Calu3 (cell line): ENCODE measurements at places on chromosomes 1 and 21. TPM values are rescaled to one million over a fixed set of nuclear protein-coding genes. Genes with fewer than 3 reads are reported as not detected.
A peak's percentile ranks its signal among the peaks of the same experiment; 100 is the strongest.

- peaks cover 8% of the 10 kb centered on the region for H3K4me1 ChIP-seq
- H3K27me3 ChIP-seq, result peaks cover 78% of the 10 kb centered on the region
- no peak overlapping the region for H3K27ac ChIP-seq
- no peaks in the 10 kb centered on the region for H3K36me3 ChIP-seq
- no peak for DNase-seq
Measured at GRCh38 chr1:167631936-167632614, 2.0 kb downstream of the RCSD1 start.

DNA sequence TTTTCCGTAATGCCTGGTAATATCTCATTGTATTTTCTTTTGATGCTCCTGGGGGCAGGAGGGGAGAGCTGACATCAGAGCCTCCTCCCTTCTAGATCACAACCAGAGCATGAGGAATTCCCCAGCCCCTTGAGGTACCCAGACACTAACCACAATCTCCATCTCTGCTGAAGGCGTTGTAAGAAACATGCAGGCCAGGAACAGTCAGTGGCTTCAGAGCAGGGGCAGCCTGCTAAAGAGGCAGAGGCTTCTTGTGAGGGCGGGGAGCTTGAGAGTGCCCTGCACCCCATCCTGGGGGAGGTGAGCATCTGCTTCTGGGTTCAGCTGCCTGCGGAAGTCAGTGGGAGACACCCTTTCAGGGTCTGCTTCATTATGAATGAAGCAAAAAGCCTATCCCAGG is 19.0 kb downstream of the MAPKAPK2 start:
- peaks cover 4% of the 10 kb centered on the region for H3K36me3 ChIP-seq
- H3K4me3 ChIP-seq, result no peak overlapping the region
- H3K27me3 ChIP-seq, result no peaks in the 10 kb centered on the region
- peaks cover 71% of the 10 kb centered on the region for H3K4me1 ChIP-seq

DNA sequence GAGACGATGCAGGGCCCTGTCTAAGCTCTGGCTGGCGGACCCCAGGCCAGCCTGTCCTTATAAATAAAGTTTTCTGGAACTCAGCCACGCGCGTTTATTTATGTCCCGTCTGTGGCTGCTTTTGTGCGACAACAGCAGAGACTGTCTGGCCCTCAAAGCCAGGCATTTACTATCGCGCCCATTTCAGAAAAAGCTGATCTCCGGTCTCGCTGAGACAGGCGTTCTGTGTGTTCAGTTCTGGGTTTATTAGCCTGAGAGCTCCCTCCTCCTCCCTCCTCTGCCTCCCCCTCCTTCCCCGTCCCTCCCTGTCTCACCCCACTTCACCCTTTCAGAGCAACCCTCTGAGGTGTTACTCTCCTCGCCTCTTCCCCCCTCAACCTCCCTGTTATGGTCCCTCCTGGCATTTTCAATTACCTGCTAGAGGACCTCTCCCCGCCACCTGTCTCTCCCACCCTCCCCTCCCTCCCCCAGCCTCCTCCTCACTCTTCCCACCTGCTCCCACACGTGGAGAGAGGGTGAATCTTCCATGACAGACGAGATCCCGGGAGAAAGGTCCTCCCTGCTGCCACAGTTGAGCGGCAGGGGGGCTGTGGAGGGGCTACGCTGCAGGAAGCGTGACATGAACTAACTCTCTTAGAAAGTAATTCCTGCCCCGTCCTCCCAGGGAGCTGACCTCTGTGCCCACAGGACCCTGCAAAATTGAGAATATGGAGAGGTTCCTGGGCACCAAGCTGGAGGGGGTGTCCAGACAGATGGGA is 59.9 kb downstream of the SPSB1 start:
- no peak for DNase-seq
- H3K4me1 ChIP-seq, result peaks cover 16% of the 10 kb centered on the region
- H3K27ac ChIP-seq, result no peak overlapping the region
- peaks cover 5% of the 10 kb centered on the region for H3K36me3 ChIP-seq

DNA sequence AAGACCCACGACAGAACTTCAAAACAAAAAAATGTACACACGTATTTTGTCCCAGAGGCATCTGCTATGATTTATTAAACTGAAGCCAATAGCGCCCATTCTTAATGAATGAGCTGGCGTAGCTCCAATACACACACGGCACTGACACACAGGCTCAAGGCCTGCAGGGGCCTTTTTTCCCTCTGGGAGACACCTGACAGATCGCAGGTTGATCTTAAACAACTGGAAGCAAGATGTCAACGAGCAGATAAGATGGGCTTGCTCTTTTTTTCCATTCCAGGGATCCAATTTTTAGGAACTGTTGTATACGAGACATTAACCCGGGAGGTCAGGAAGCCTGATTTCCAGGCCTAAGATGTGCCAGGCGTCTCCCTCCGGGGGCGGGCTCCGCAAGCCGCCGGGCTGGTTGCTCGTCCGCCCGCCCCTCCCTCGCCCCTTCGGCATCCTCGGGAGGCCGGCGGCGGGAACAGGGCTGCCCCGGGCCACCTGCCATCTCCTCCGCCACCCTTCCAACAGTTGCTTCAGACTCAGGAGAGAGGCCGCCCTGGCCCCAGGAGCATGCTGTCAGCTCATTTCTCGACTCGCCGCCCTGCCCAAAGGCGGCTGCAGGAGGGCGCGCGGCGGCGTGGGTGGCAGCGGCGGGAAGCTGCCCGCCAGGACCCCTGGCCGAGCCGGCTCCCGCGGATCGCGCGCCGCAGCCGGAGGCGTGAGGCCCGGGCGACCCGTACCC is 735 bp downstream of the TTC13 start:
- H3K4me3 ChIP-seq, result no peak overlapping the region
- H3K27me3 ChIP-seq, result no peaks in the 10 kb centered on the region
- DNase-seq, result peak; percentile 46
- peak overlapping the region; percentile 8 for H3K27ac ChIP-seq
- peaks cover 10% of the 10 kb centered on the region for H3K36me3 ChIP-seq

- H3K4me3 ChIP-seq, result peak overlapping the region; percentile 91
- no peak for DNase-seq
- peaks cover 76% of the 10 kb centered on the region for H3K36me3 ChIP-seq
Measured at GRCh38 chr1:225424562-225425200, 3.2 kb downstream of the LBR start.

GRCh38 chr1:210898473-210898872 is 235.5 kb downstream of the KCNH1 start:
- H3K27ac ChIP-seq, result no peak overlapping the region
- DNase-seq, result no peak
- peaks cover 53% of the 10 kb centered on the region for H3K27me3 ChIP-seq

DNA sequence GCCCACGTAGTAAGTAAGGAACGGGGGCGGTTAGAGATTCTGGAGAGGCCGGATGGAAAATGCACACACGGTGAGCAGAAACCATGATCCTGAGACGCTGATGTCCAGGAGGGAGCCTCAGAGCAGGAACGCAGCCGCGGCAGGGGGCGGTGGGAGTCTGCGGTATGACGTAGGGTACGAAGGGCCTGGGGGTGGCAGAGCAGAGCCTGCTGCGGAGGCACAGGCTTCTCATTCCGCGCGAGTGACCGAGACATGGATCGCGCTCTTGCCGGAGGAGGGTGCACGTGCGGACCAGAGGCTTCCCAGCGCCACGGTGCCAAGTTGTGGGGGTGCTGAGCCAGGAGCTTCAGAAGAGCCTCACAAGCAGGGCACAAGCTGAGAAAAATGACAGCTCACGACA is 176.2 kb downstream of the KIF26B start:
- H3K4me3 ChIP-seq, result no peak overlapping the region
- no peak overlapping the region for H3K27ac ChIP-seq
- no peak for DNase-seq
- H3K36me3 ChIP-seq, result no peaks in the 10 kb centered on the region
- peaks cover 32% of the 10 kb centered on the region for H3K27me3 ChIP-seq
- peaks cover 2% of the 10 kb centered on the region for H3K4me1 ChIP-seq

DNA sequence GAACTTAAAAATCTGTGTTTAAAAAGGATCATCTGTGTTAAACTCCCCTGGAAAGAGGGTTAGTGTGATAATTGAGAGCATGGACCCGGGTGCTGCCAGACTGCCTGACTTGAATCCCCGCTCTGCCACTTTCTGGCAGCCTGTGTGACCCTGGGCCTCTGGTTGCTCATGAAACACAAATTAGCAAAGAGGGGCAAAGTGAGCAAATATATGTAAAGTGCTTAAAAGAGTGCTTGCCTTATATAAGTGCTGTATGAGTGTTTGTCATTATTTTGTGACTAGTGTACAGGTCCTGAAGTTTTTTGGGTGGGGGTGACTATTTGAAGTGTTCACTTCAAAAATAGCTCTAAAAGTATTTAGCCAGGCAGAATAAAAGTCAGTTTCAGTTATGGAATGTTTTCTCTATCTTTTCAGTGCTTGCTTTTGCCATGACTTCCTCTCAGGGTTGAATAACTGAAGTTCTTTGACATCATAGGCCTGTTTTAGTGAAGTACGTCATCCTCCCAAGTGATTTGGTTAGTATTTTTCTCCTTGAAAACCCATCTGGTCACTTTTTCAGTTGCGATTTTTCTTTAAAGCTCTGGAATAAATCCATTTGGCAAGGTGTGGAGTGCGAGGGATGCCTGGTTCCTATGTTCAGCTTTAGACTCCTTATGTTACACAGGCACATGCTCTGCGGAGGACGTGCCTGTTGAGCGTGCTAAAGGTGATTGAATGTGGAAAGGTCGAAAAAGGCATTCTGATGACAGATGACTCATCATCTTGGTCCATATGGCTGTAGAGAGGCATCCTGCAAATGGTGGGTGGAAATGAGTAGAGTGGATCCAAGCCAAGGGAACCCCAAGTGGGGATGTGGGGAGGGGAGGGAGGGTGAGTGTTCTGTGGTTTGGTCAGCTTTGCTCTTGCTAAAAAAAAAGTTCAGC is 47.8 kb downstream of the AK4 start:
- H3K27ac ChIP-seq, result no peak overlapping the region
- H3K36me3 ChIP-seq, result peaks cover 4% of the 10 kb centered on the region

GRCh38 chr1:93783876-93784275 is 95.1 kb downstream of the DNTTIP2 start:
- no peak for DNase-seq
- no peak overlapping the region for H3K27ac ChIP-seq
- H3K36me3 ChIP-seq, result no peaks in the 10 kb centered on the region
- H3K4me3 ChIP-seq, result no peak overlapping the region
- H3K27me3 ChIP-seq, result no peaks in the 10 kb centered on the region

DNA sequence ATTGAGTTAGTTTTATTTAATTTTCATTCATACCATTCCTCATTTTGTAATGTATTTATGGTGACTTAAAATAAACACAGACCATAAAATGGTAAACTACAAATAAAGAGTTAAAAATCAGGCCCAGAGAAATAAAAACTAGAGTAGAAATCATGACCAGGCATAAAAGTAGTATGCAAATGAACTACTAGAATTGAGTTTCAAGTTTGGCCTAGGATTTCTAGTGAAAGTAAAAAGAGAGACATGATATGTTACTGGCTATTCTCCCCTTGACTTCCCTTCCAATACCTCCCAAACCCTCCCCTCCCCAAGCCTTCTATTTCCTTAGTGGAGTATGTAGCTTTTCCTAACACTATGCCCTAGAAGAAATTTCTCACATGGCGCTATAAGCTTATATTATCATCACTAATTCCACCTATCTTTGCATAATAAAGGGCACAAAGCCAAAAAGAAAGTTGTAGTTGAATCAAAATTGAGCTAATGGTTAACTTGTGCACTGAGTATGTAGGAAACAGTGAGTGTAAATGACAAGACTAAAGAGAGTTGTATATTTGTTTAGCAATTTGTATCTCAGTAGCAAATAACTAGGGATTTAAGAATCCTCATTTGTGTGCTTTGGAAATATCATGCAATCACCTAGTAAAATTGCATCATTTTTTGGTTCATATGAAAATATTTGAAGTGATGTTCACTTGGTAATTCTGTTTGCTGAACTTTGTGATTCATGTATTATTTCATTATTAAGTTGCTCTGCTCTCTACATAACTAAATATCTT is 29.7 kb upstream of the CDC14A start:
- H3K36me3 ChIP-seq, result peaks cover 7% of the 10 kb centered on the region
- peaks cover 25% of the 10 kb centered on the region for H3K4me1 ChIP-seq
- no peaks in the 10 kb centered on the region for H3K27me3 ChIP-seq
- no peak for DNase-seq

DNA sequence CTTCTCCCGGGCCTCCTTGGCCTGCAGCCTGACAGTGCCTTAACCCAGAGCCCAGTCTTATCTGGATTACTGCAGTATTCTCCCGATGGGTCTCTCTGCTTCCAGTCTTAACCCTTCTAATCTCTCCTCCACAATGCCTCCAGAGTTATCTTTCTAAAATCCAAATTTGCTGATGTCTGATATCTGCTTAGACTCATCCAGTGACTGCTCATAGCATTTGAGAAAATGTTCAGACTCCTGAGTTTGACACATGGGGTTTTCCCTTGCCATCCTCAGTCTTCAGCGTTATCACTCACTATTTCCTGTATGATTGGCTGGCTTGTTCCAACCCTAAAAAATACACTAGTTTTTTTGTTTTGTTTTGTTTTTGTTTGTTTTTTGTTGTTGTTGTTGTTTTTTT is 102.0 kb downstream of the FMN2 start:
- no peak overlapping the region for H3K4me3 ChIP-seq
- no peak overlapping the region for H3K27ac ChIP-seq
- H3K36me3 ChIP-seq, result no peaks in the 10 kb centered on the region
- DNase-seq, result no peak

DNA sequence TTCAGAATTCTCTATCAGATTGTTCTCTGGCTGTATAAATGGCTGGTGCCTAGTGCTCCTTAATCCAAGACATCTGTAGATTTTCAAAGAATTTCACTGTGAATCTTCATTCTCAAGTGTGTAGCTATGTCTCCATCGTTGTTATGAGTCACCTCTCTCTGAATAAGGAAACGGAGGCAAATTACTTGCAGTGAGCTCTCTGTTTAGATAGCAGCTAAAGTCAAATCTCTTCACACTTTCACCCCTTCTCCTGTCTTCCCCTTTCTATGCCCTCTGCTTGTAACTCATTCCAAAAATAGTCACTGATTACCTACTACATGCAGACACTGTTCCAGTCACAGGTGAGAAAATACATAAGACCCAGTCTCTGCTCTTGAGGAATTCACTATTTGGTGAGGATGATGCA is 39.7 kb downstream of the CHML start:
- DNase-seq, result no peak
- peaks cover 38% of the 10 kb centered on the region for H3K4me1 ChIP-seq
- H3K4me3 ChIP-seq, result no peak overlapping the region
- no peaks in the 10 kb centered on the region for H3K27me3 ChIP-seq

GRCh38 chr21:45018131-45019075 is 56.0 kb upstream of the ADARB1 start:
- peaks cover 6% of the 10 kb centered on the region for H3K36me3 ChIP-seq
- no peak overlapping the region for H3K4me3 ChIP-seq
- H3K4me1 ChIP-seq, result peaks cover 1% of the 10 kb centered on the region

The TCHHL1 gene
- total RNA-seq, result not detected in 2 replicates

The BCL2L15 gene
- total RNA-seq, result 13.0 and 16.8 TPM in 2 replicates

The PYGO2 gene
- 43.6 and 45.6 TPM in 2 replicates for total RNA-seq

The PTAFR gene
- 2.4 and 2.5 TPM in 2 replicates for total RNA-seq

The FYB2 gene
- total RNA-seq, result not detected in 2 replicates

The B3GALNT2 gene
- total RNA-seq, result 28.9 and 35.3 TPM in 2 replicates

The GNG12 gene
- 72.2 and 85.6 TPM in 2 replicates for total RNA-seq

The CA6 gene
- not detected in 2 replicates for total RNA-seq

The DCST1 gene
- 0.17 TPM in 1 of 2 replicates, not detected in the other for total RNA-seq

The NCAM2 gene
- total RNA-seq, result not detected in 2 replicates

The KCNJ6 gene
- 0.05 TPM in 1 of 2 replicates, not detected in the other for total RNA-seq

The ATG4C gene
- 9.1 and 12.4 TPM in 2 replicates for total RNA-seq

The KRTAP21-2 gene
- not detected in 2 replicates for total RNA-seq

The GNAI3 gene
- total RNA-seq, result 6.3 and 6.5 TPM in 2 replicates

The FOXD3 gene
- 0.28 and 0.29 TPM in 2 replicates for total RNA-seq
